AG20443 (cell line): ENCODE measurements at places on chromosomes 2 and 18.
A peak's percentile ranks its signal among the peaks of the same experiment; 100 is the strongest.

DNA sequence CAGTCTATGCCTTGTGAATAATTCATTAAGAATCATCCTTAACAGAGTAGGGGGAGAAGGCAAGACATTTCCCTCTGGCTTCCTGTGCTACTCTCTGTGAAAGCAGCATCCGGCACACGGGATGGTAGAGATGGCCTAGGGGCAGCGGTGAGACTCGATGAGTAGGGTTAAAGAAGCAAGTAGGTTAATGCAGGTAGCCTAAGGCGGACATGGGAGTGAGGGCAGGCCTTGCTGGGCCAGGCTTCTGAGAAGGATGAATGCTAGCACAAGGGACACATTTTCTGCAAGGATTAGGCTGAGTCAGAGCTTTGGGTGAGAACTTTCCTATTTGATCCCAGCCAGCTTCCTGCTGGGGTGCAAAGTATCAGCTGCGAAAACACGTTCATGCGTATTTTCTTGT is 80.8 kb downstream of the NXPH2 start:
- no peak for DNase-seq

DNA sequence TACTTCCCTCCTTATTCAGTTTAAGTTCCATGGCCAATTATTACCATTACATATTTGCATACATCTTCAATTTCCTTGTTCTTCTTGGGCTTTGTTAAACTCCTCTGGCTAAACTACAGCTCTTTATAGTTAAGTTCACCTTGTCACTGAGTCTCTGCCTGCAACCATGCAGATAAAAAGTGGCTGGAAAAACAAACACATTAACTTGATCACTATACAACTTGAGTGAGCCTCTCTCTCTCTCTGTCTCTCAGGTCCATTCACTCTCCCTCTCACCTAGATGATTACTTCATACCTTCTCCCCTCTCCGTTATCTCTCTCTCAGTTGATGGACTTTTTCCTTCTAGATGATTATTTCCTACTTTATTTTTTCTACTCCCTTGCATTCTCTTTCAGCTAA is 30.3 kb downstream of the GCFC2 start:
- no peak for DNase-seq

DNA sequence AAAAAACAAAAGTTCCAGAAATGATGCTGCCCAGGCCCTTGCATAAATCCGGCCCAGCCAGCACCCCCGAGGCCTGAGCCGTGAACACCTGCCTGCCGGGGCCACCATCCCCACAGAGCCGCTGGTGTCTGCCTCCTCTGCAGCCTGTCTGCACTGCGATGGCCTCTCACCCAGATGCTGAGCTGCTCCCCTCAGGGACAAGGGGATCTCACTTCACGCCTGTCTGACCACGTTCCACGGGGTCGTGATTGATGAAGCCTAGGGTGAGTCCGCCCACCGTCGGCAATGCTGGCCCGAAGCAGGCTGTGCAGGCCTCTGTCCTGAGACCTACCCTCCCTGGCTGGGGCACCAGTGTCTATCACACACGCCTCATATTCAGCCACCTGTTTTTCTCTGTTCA is 444.2 kb downstream of the EIPR1 start:
- DNase-seq = no peak

GRCh38 chr18:22489704-22490103 is 72.0 kb upstream of the CTAGE1 start:
- no peak for DNase-seq

- peak; percentile 74 for DNase-seq
These were observed 7.0 kb upstream of the CLIP4 start for GRCh38 chr2:29108225-29108624.
